ENCODE measurements at places on chromosomes 3 and 15.

- DNase-seq: peak; percentile 56
Observed at GRCh38 chr15:75452364-75452864, 924 bp upstream of the SIN3A start.

DNA sequence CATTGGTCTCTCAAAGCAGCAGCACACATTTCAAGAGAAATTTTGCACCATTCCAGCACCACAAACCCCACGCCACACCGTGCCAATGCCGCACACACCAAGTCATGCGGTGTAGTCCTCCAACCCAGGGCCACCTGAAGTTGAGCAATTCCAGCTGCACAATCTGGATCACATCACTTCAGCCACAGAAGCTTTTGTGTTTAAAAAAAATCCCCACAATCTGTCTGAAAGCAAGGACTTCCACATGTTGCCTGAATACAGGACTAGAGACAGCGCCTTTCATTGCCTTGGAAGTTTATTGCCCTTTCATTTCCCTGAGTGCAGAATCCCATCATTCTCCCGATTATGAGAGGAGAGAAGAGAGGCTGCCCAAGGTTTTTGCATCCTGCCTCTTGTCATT is 175.6 kb upstream of the BCL6 start:
- no peak for DNase-seq

GRCh38 chr3:5750091-5750490 is 562.6 kb downstream of the EDEM1 start:
- no peak for DNase-seq

DNA sequence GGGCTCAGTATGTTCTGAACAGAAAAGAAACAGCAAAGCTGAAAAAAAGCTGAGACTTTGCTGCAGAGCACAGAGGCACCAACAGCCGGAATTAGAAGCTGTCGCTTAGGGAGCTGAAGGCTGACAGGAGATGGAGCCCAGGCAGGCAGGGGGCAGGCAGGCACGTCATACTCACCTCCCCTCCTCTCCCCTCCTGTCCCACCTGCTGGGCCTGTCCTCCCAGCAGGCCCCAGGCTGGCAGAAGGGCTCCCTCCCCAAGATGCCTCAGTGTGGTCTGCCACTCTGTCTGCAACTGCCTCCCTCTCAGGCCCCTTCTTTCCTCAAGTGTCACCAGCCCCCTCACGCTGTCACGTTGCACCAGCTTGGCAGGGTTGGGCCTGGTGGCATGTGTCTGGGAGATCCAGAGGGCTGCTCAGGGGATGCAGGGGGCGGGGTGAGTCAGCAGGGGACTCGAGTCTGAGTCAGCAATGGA is 3.2 kb upstream of the ANKRD63 start:
- no peak for DNase-seq

GRCh38 chr3:170740726-170741591 is 129.0 kb downstream of the RPL22L1 start:
- DNase-seq: no peak
